B cell (primary cell): ENCODE measurements at places on chromosomes 3 and 15. TPM values are rescaled to one million over a fixed set of nuclear protein-coding genes. Genes with fewer than 3 reads are reported as not detected.
A peak's percentile ranks its signal among the peaks of the same experiment; 100 is the strongest.

The SCG5 gene
- not detected in 2 replicates for total RNA-seq

The SYNPR gene
- total RNA-seq, result not detected in 2 replicates

The EMC7 gene
- total RNA-seq, result 28.8 and 29.9 TPM in 2 replicates

The HAUS2 gene
- 14.0 and 16.5 TPM in 2 replicates for total RNA-seq

The MESP1 gene
- 0.49 and 0.51 TPM in 2 replicates for total RNA-seq

The LRRC2 gene
- not detected in 2 replicates for total RNA-seq

DNA sequence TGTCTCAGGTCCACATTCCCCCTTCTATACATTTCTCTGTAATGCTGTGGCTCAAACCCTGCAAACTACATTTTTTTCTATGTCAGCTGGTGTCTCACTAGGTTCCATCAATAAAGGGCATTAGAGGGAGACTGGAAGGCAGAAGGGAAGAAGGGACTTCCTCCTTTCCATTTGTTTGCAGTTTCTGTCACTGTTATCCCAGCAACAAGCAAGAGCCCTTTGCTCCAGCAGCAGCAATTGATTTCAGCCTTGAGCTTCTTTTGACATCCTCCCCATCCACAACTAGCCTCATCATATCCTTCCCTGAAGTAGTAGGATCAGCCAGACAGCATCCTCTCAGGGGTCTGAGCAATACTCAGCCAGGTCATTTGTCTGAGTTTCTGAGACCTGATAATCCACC lies 5.3 kb upstream of the NCK1 start:
- DNase-seq, result no peak
- H3K36me3 ChIP-seq, result no peaks in the 10 kb centered on the region
- no peak overlapping the region for H3K4me3 ChIP-seq
- H3K27me3 ChIP-seq, result no peaks in the 10 kb centered on the region
- H3K4me1 ChIP-seq, result peaks cover 12% of the 10 kb centered on the region
- H3K27ac ChIP-seq, result no peak overlapping the region

DNA sequence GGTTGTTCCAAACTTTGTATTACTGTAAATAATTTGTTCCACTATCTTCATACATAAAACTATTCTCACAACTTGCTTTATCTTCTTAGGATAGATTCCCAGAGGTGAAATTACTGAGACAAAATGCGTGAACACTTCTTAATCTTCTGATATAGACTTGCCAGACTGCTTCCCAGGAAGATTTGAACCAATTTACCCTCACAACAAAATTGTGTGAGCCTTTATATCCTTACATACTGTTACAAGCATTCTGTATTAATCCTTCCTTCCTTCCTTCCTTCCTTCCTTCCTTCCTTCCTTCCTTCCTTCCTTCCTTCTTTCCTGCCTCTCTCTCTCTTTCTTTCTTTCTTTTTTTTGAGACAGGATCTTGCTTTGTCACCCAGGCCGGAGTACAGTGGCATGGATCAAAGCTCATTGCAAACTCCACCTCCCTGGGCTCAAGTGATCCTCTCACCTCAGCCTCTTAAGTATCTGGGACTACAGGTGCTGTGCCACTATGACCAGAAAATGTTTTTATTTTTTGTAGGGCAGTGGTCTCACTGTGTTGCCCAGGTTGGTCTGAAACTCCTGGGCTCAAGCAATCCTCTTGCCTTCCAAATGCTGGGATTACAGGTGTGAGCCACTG lies 57.1 kb upstream of the SSR3 start:
- H3K4me3 ChIP-seq, result no peak overlapping the region
- no peaks in the 10 kb centered on the region for H3K36me3 ChIP-seq
- no peaks in the 10 kb centered on the region for H3K4me1 ChIP-seq
- no peak for DNase-seq
- no peak overlapping the region for H3K27ac ChIP-seq

- H3K27me3 ChIP-seq, result no peaks in the 10 kb centered on the region
- DNase-seq, result no peak
- H3K4me3 ChIP-seq, result no peak overlapping the region
- H3K27ac ChIP-seq, result no peak overlapping the region
These were observed 44.8 kb downstream of the ZNF589 start for GRCh38 chr3:48285675-48286074.

GRCh38 chr15:67587331-67587730 lies 44.8 kb downstream of the MAP2K5 start:
- no peaks in the 10 kb centered on the region for H3K4me1 ChIP-seq
- peaks cover 14% of the 10 kb centered on the region for H3K36me3 ChIP-seq
- DNase-seq, result no peak
- no peak overlapping the region for H3K4me3 ChIP-seq
- H3K27ac ChIP-seq, result no peak overlapping the region

DNA sequence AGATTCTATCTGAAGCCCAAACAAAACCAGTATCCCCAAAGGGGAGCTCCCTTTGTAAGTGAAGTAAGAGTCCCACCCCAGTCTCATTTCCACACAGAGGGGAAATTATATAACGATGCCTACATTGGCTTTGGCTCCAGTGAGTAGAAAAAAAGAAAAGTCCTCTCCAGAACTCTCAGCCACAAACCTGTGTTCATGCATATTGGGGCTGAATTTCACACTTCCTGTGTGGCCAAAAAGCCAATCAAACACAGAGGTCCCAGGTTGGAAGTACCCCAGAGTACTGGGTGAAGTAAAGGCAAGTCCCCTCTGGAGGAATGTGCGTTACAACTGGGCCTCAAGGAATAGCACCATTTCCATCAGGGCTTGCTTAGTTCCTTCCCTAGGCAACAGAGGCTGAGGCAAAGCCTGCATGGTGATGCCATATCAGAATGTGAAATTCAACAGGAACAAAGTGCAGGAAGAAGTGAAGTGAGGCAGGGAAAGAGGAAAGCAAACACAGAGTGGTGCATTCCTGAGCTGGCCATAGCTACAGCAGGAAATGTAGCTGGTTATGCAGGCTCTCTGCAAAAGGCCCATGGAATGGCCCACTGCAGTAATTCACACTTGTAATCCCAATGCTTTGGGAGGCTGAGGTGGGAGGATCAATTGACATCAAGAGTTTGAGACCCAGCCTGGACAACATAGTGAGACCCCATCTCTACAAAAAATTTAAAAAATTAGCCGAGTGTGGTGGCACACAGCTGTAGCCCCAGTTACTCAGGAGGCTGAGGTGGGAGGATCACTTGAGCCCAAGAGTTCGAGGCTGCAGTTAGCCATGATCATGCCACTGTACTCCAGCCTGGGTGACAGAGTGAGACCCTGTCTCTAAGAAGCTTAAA lies 16.6 kb upstream of the CX3CR1 start:
- peaks cover 4% of the 10 kb centered on the region for H3K27me3 ChIP-seq
- no peak overlapping the region for H3K27ac ChIP-seq

- H3K4me1 ChIP-seq, result no peaks in the 10 kb centered on the region
- no peak overlapping the region for H3K4me3 ChIP-seq
- no peaks in the 10 kb centered on the region for H3K27me3 ChIP-seq
These were observed 6.3 kb downstream of the THOC7 start for GRCh38 chr3:63857311-63857710.

DNA sequence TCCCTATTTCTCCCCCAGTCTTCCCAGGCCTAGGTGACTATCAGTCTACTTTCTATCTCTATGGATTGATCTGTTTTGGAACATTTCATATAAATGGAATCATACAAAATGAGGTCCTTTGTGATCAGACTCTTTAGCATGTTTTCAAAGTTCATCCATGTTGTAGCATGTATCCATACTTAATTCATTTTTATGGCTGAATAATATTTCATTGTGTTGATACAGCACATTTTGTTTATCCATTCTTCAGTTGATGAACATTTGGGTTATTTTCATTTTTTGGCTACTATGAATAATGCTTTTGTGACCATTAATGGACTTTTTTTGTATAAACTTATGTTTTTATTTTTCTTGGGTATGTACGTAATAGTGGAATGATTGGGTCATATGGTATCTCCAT lies 19.2 kb upstream of the MGA start:
- no peaks in the 10 kb centered on the region for H3K27me3 ChIP-seq
- DNase-seq, result no peak
- no peaks in the 10 kb centered on the region for H3K36me3 ChIP-seq
- no peak overlapping the region for H3K4me3 ChIP-seq

DNA sequence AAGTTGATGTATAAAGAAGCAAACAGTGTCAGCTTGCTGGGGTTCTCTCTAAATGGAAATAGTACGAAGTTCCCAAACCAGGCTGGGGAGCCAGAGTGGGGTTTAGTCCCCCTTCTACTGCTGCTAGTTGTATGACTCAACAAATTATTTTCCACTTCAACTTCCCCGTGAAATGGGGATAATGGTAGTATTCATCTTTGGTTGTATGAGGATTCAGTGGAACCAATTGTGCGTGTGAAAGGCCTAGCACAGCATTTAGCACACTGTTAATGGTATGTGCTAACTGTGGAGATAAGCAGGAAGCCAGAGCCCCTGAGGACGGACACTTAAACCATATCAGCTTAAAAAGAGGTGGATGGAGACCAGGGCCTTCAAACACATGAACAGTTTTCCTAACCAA lies 4.2 kb downstream of the SORD start:
- no peak overlapping the region for H3K27ac ChIP-seq
- DNase-seq, result no peak
- peaks cover 15% of the 10 kb centered on the region for H3K4me1 ChIP-seq

DNA sequence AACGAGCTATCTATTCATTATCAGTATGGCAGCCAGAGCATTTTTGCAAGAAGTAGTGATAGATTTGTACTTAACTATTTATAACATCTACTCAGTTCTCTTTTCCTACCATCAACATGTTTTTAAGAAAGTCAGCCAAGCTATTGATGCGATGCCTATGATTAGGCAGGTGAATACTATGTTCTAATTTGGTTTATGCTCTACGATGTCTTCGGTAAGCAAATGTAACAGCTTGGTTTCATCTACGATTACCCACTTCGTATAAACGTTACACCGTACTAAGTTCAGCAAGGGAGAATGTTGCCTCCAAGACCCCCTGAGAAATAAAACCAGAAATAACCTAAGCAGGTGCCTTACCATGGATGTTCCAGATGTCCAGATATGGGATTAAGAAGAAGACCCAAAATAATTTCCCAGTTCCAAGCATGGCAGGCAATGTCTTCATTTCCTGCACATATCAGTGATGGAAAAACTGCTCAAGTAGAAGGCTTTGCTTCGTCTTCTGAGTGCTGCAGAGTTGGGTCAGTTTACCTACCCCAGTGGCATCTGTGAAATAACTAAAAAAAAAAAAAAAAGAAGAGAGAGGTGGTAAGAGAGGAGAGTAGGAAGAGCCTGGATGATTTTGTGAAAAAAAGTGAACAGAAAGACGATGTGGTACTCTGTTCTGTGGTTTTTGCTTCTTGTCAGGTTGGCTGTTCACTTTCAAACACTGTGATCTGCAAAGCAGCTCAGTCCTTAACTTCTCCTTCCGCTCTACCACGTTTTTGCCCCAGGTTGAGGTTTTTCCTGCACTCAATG lies at the start of gene BTLA:
BTLA (minus strand) TSS at position 559 of the 798 bp plus-strand sequence; CDS start at position 445, 114 bp downstream.
- H3K27ac ChIP-seq, result peak within 1 kb of the TSS; percentile 92
- no peaks in the 10 kb centered on the region for H3K27me3 ChIP-seq
- peaks cover 47% of the 10 kb centered on the region for H3K4me1 ChIP-seq
- peak within 1 kb of the TSS; percentile 66 for H3K4me3 ChIP-seq
- peak; percentile 78 for DNase-seq
- peaks cover 22% of the 10 kb centered on the region for H3K36me3 ChIP-seq

DNA sequence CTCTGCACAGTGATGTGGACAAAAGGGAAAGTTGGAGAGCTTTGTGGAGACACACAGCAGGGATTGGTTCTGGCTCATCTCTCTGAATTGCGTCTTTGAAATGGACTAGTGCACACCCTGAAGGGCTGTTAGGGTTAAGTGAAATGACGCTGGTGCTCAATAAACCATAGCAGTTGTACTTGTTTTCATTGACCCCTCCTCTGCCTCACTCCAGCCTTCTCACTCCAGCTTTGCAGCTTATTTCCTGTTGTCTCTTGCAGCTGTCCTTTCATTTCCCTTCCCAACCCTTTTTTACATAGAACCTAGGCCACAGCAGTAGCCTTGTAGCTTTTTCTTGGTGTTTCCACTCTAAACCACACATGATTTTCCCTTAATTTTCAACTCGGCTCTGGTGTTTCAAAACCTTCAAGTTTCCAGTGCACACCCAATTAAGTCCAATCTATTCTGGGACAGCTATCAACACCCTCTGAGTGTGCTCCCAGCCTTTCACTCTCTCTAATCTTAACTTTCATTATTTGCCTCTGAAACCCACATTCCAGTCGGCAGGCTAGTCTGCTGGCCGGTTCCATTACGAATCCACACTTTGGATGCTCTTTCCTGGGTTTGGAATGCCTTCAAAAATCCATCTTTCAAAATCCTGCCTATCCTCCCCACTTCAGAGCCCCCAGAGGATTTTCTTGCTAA lies 6.4 kb downstream of the C3orf52 start:
- H3K36me3 ChIP-seq, result no peaks in the 10 kb centered on the region
- no peak overlapping the region for H3K27ac ChIP-seq
- H3K4me3 ChIP-seq, result no peak overlapping the region
- H3K27me3 ChIP-seq, result peaks cover 10% of the 10 kb centered on the region
- peaks cover 19% of the 10 kb centered on the region for H3K4me1 ChIP-seq

GRCh38 chr15:22240403-22240802 lies 160.1 kb downstream of the OR4M2 start:
- H3K4me1 ChIP-seq, result peaks cover 14% of the 10 kb centered on the region
- no peak overlapping the region for H3K4me3 ChIP-seq
- H3K27me3 ChIP-seq, result no peaks in the 10 kb centered on the region

DNA sequence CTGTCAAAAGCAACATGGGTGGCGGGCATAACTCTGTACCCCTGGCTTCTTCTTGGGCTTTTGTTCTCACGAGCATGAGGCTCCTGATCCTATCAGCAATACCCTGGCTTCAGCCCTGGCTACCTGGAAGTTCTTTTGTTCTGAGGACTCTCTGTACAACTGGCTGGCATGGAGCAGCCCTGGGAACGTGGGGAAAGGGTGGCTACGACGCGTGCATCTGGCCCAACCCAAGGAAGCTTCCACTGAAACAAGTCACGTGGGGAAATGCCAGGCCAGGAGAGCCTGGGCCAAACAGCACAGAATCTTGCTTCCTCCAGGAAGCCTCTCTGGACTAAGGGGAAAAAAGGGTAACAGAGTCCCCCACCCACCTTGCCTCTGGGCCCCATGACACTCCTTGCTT lies 22.7 kb upstream of the ATP2B2 start:
- H3K27me3 ChIP-seq, result peaks cover 3% of the 10 kb centered on the region
- no peaks in the 10 kb centered on the region for H3K4me1 ChIP-seq
- no peak overlapping the region for H3K27ac ChIP-seq
- DNase-seq, result no peak
- no peaks in the 10 kb centered on the region for H3K36me3 ChIP-seq
- no peak overlapping the region for H3K4me3 ChIP-seq

- H3K27me3 ChIP-seq, result no peaks in the 10 kb centered on the region
- DNase-seq, result no peak
- peaks cover 21% of the 10 kb centered on the region for H3K4me1 ChIP-seq
- H3K27ac ChIP-seq, result no peak overlapping the region
- H3K4me3 ChIP-seq, result no peak overlapping the region
These were observed 1.8 kb downstream of the WWTR1 start for GRCh38 chr3:149655826-149656574.

DNA sequence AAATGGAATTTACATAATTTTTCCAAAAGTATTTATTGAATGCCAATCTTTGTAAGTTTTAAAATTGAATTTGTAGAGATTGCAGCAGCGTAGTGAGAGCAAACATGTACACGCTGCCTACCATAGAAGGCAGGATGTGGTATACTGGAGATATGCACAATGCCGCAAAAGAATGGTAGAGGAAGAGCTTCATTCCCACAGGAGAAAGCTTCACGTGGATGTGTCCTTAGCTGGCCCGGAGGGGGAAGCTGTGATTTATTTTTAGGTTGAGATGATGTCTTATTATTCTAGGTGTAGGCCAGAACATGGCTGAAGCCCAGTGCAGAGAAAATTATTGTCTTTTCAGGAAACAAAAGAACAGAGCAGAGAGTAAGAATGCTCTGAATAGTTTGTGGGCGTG lies 743.3 kb upstream of the BCHE start:
- no peaks in the 10 kb centered on the region for H3K36me3 ChIP-seq
- no peak overlapping the region for H3K27ac ChIP-seq
- no peak for DNase-seq
- H3K4me3 ChIP-seq, result no peak overlapping the region
